Occipital lobe (tissue), 3 donors: ENCODE measurements at places on chromosomes 16 and 17. TPM values are rescaled to one million over a fixed set of nuclear protein-coding genes. Genes with fewer than 3 reads are reported as not detected.

GPR179 gene
- total RNA-seq: 0.31 TPM

DNA sequence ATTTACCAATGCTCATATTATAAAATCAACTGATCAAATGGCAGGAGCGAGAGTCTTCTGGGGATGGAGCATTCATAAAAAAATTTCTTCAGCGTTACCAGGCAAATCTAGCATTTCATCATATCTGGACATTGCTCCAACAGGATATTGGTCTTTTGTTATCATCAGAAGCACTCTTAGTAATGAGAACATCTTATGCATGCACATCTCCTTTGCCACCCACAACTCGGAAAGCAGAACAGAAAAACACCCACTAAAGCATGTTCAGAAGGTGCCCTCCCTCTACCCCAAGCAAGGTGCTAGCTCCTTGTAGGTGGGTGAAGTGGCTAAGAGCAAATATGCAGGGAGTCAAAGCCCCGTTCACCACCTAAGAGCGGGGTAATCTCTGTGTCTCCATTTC, 18.9 kb downstream of the ARHGAP17 start:
- DNase-seq: no peak

DNA sequence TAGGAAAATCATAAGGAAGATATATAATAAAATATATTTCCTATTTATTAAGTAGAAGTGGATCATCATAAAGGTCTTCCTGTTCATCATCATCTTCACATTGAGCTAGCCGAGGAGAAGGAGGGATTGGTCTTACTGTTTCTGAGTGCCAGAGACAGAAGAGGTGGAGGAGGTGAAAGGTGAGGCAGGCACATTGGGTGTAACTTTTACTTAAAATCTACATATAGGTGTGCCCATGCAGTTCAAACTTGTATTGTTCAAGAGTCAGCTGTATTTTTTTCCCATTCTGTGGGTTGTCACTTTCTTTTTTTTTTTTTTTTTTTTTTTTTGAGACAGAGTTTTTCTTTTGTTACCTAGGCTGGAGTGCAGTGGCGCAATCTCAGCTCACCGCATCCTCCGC, 34.9 kb downstream of the NSRP1 start:
- DNase-seq: no peak

KRTAP3-1 gene
- total RNA-seq: not detected

DNA sequence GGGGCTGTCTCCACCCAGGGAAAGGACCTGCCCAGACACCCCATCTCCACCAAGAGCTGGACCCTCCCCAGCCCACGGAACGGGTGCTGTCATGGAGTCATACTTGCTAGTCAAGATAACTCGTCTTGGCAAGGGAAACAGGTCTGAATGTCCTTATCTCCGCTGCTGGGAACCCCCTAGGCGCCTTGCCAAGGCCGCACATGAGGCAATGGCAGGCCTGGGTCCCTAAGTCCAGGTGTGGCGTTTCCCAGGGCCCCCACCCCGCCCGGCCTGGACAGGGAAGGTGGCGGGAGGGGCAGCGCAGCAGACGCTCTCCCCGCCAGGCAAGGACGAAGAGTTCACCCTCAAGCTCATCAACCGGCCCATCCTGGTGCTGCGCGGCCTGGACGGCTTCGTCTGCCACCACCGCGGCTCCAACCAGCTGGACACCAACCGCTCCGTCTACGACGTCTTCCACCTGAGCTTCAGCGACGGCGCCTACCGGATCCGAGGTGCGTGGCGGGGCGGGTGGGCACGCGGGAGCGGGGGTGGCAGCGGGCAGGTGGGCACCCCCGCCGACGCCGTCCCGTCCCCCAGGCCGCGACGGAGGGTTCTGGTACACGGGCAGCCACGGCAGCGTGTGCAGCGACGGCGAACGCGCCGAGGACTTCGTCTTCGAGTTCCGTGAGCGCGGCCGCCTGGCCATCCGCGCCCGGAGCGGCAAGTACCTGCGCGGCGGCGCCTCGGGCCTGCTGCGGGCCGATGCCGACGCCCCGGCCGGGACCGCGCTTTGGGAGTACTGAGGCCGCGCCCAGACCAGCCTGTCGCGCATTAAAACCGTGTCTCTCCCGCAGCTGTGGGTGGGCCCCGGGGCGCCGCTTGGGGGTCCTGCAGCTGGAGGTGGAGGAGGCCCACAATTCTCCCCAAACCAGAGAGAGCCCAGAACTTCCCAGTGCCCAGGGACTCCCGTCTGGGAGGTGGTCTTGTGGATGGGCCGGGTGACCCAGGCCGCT, 8.4 kb downstream of the FSCN2 start:
- no peak for DNase-seq

- no peak for DNase-seq
Measured at GRCh38 chr17:67500261-67500660, 123.2 kb downstream of the PITPNC1 start.

GRCh38 chr17:82105882-82106687, 8.0 kb upstream of the FASN start:
- no peak for DNase-seq

GRCh38 chr17:72515291-72516065, 394.7 kb downstream of the SOX9 start:
- DNase-seq: no peak

ADORA2B gene
- total RNA-seq: 3.6 TPM

- DNase-seq: no peak
Measured at GRCh38 chr17:46877466-46877865, 26.1 kb downstream of the WNT9B start.

GRCh38 chr16:11721781-11722467, 20.7 kb downstream of the TXNDC11 start:
- no peak for DNase-seq

DNA sequence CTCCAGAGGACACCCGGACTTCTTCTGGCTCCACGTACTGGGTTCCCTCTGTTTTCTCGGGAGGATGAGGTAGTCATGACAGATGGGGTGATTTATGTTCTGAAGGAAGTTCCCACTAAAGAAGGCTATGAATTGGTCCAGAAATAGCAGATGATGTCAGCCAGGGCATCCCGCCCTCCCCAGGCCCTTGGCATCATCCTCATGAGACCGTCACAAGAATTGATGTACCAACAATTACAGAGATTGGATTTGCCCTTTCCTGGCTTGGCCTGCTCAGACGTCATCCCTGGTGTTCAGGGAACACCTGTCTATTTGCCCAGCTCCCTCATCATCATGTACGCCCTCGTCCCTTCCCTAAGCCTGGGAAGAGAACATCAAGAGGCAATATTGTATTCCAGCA, 102.8 kb upstream of the CCL1 start:
- DNase-seq: no peak

- DNase-seq: no peak
Measured at GRCh38 chr17:573036-573435, 141.6 kb downstream of the VPS53 start.

GRCh38 chr17:51595826-51596398, 335.6 kb downstream of the UTP18 start:
- no peak for DNase-seq

- DNase-seq: no peak
Measured at GRCh38 chr17:63275318-63275970, 170.7 kb downstream of the CYB561 start.

DNA sequence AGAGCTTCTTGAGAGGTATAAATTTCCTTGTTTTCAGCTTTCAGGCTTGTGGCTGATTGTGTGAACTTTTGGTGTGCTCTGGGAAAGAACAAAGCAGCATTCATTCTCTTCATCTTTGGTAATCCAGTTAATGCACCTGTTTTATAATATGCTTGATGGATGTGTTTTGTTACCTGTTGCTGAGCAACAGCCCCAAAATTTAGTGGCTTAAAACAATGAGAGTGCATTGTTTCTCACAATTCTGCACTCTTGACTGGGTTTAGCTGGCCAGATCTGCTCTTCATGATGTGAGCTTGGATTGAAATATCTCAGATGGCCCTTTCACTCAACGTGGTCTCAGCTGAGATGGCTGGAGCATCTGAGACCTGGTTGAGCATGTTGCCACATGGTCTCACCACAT, 58.7 kb upstream of the NOL11 start:
- DNase-seq: no peak
